ENCODE measurements at places on chromosomes 5 and 9.

DNA sequence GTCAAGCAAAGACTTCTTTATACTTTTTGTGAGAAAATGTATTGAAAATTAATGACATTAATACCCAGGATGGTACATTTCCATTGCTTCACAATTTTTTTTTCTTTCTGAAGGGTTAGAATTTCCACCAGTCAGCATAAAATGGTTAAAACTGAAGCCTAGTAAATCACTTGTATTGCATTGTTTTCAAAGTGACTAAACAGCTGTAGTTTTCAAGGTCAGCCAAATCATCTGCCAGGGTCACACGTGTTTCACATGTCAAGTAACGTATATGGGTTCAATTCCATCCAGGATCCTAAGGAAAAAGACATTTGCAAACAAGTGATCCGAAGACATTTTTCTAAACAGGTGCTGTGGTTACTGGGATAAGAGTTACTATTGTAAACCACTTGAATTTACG lies 574.2 kb downstream of the RAB3C start:
- no peak for DNase-seq

- no peak for DNase-seq
Observed at GRCh38 chr9:72309364-72310133, 55.5 kb downstream of the ZFAND5 start.

GRCh38 chr5:139458580-139459407 lies 3.7 kb downstream of the ECSCR start:
- peak; percentile 74 for DNase-seq

DNA sequence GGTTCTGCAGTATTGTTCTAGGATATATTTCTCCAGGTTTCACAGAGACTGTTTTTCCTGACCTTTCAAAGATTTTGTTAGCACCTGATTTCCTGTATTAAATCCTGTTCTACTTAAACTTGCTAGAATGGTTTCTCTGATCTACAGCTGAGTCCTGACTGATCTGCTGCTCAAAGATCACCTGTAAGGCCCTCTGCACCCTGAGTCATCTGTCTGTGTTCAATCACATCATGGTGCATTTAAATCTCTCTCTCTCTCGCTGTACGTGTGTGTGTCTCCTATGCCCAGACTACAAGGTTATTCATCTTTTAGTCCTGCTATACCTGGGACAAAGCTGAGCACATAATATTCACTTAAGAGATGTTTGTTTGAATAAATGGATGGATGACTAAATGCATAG lies 13.3 kb upstream of the C5orf63 start:
- no peak for DNase-seq

- DNase-seq, result no peak
Observed at GRCh38 chr5:88049737-88050136, 218.9 kb downstream of the TMEM161B start.

DNA sequence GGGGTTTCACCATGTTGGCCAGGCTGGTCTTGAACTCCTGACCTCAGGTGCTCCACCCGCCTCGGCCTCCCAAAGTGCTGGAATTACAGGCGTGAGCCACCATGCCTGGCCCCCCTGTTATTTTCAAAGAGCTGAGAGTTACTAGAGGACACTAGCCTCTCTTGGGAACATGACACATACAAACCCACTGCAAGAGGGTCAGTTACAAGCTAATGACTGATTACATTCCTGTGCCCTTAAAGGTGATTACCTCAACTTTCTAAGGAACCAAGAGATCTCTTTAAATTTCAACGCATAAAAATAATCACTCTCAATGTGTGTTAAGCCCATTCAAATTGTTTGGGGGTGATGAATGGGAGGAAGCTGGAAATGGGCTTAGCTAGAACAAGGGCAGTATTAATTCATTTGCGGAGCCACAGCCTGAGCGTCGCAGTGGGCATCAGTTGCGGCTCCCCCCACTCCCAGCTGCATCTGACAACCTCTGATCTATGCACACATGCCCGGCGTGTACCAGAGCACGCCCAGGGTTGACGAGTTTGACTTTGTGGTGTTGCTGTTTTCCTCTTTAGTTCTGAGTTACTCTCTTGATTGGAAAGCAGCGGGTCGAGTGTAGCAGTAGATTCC lies 146.9 kb downstream of the GOLPH3 start:
- DNase-seq, result peak; percentile 33

DNA sequence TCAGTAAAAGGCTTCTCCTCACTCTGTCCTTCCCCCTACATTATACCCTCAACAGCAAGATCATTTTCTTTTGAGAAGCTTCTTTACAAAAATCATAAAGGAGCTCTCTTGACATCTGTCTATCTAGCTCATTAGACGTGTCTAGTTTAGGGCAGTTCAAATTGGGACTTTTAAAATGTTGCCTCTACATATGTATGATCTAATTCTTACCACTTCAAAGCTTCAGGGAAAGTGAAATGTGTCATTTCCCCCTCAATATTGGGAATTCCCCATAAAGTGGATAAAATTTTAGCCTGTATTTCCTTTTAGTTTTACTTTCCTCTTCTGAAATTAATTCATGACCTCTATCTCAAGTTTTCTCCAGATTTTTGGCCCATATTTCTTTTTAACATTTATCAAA lies 323.7 kb downstream of the ARRDC3 start:
- DNase-seq, result no peak

- DNase-seq, result no peak
Observed at GRCh38 chr5:35063414-35063813, 15.7 kb upstream of the AGXT2 start.

DNA sequence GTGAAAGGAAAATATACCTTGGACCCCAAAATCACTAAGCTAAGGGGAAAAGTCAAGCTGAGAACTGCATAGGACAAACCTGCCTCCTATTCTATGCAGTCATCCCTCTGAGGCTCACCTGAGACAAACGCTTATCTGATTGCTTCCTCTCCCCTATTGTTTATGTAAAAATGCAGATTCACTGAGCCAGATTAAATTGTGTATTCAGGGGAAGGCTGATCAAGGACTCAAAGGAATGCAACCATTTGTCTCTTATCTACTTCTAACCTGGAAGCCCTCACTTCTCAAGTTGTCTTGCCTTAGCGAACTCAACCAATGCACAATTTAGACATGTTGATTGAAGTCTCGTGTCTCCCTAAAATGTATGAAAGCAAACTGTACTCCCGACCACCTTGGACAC lies 13.3 kb downstream of the SPARC start:
- no peak for DNase-seq

GRCh38 chr5:38905516-38905915 lies 59.7 kb downstream of the OSMR start:
- no peak for DNase-seq

DNA sequence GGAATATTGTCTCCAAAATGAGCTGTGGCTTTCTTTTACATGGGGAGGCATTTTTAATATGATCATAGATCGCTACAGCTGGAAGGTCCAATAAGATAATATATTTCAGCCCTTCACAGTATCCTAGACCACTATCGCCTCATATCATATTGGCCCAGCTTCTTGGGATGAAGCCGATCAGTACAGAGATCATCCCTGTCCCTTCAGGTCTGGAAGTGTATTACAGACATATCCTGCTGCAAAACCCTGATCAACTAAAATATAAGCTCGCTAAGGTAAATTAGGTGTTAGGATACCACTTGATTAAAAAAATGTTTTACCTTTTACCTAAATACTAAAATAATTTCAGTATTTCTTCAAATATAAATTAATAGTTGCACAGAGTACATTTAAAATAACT lies 41.7 kb downstream of the JAKMIP2 start:
- no peak for DNase-seq

- DNase-seq, result no peak
Observed at GRCh38 chr5:126271141-126271540, 152.1 kb upstream of the GRAMD2B start.

- no peak for DNase-seq
Observed at GRCh38 chr9:107597743-107598217, 108.2 kb upstream of the KLF4 start.

GRCh38 chr5:156043351-156043750 lies 283.6 kb upstream of the SGCD start:
- no peak for DNase-seq

GRCh38 chr5:151239237-151239861 lies 13.6 kb upstream of the GM2A start:
- DNase-seq, result peak; percentile 61

DNA sequence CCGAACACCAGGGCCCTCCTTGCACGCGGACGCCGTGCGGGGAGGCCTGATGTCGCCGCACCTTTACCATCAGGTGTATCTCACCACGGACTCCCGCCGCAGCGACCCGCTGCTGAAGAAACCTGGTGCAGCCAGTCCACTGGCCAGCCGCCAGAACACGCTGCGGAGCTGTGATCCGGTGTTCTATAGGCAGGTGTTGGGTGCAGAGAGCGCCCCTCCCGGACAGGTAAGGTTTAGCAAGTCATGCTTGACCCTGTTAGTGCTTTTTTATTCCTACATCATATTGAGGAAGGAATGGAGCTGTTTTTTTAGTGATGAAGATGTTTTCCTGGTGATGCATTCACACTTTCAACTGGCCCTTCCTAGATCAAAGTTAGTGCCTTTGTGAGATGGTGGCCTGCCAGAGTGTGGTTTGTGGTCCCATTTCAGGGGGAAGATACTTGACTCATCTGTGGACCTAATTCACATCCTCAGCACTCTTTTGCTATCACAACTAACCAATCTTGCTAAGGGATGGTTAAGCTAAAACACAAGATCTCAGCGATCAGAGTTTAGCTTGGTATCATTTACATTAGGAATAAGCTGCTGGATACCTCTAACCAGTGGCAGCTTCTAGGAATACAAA lies 2.7 kb downstream of the PCDHGC3 start:
- DNase-seq, result peak; percentile 59

GRCh38 chr5:172102913-172103626 lies 85.0 kb downstream of the STK10 start:
- DNase-seq, result peak; percentile 98

DNA sequence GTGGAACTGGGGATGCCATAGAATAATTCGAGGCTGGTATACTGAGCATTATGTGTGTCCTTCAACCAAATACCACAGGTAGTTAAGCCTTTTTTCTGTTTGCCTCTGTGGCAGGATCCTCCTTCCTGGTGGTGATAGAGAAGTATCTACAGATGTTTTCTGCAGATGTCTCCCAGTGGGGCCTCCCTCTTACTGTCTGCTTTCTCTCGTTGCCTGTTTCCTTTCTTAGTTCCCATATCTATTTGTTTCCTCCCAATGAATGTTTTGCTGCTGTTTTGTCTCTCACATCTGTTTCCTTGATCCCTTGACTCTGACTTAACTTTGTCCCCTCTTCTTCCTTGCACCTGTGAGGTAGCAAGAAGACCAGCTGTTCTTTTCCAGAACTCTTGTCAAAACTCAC lies 130.9 kb upstream of the NUDT12 start:
- DNase-seq, result no peak

GRCh38 chr9:99147177-99147576 lies 42.3 kb downstream of the TGFBR1 start:
- no peak for DNase-seq

- no peak for DNase-seq
Observed at GRCh38 chr9:126504086-126504976, 109.4 kb upstream of the LMX1B start.

DNA sequence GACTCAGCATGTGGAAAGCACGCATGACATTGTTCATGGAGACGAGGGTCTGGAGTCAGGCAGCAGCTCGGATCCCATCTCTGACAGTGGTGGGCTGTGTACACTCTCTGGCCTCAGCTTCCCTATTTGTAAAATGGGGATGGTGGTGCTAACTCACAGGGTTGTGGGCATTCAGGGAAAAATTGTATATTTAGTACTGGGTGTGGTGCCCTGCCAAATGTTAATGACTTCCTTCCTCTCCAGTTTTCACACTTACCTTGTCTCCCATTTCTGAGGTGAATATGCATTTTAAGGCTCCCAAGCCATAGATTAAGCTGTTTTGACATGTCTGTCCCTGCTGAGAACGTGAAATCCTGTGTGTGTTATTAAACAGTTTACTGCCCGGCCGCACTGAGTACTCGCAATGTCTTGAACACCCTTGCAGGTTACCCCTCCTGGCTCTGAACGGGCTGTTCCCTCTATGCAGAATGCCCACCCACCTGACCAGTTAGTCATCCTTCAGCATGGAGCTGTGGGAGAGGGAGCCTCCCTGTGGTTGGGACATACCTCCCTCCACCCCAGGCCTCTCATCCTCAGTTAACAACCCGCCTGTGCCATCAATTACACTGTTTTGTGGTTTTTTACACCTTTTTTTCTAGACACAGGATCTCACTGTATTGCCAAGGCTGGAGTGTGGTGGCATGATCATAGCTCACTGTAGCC lies 25.8 kb downstream of the TJP2 start:
- peak; percentile 26 for DNase-seq

- no peak for DNase-seq
Observed at GRCh38 chr5:31531543-31531887, 378 bp downstream of the DROSHA start.

GRCh38 chr9:108551030-108551841 lies 304.6 kb downstream of the ACTL7B start:
- peak; percentile 92 for DNase-seq

DNA sequence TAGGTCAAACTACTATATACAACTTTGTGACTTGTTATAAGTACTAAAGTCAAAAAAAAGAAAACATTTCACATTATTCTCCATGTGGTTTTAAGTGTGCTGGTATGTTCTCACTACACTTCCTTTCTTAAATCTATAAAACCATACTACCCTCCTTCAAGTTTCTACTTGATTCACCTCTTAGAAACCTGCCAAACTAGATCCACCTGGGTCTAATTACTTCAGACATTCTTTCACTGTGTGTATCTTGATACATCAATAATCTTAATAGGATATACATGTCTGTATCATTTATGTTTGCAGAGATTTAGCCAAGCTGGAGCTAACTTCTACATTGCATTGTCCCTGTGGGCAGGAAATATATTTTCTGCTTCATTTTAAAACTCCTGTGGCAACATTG lies 1012.6 kb downstream of the EFNA5 start:
- DNase-seq, result no peak

GRCh38 chr5:157100140-157100679 lies 8.6 kb downstream of the HAVCR2 start:
- peak; percentile 58 for DNase-seq

DNA sequence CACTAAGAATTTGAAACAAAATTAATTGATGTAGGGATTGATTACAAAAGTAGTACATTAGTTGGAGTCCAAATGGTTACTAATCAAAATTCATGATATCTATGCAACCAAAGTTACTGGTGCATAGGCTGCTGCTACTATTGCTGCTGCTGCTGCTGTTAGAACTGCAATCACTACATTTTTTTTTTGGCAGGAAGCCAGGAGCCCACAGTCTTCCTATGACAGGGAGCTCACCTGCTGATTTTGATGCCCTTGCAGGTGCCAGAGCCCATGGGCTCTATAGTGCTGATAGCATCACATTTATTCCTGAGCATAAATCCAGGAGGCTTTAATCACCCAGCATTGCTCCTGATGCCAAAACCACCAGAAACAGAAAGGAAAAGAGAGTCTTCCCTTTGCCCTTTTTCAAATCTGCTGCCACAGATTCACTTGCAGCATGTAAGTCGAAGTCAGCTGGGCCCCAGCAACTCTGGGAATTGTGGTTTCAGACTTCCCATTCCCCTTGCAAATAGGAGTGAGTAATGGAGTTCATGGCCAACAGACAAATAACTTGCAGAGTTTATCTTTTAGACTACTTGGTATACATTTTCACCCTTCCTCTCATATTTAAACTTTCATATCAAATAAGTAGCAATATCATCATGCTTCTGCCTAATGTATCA lies 17.6 kb downstream of the SLCO6A1 start:
- peak; percentile 31 for DNase-seq

GRCh38 chr5:36886791-36887190 lies 10.2 kb downstream of the NIPBL start:
- DNase-seq, result no peak

All from fibroblast of skin of right quadriceps (primary cell).